PC-9 (cell line): ENCODE measurements at places on chromosomes 5 and 9. TPM values are rescaled to one million over a fixed set of nuclear protein-coding genes. Genes with fewer than 3 reads are reported as not detected.

Gene PLAC8L1
- not detected in 2 replicates for total RNA-seq

Gene MRRF
- total RNA-seq, result 69.0 and 79.5 TPM in 2 replicates

Gene MEGF9
- 30.3 and 35.7 TPM in 2 replicates for total RNA-seq

Gene PCDHA4
- not detected in 2 replicates for total RNA-seq

Gene SPINK6
- total RNA-seq, result not detected in 2 replicates

DNA sequence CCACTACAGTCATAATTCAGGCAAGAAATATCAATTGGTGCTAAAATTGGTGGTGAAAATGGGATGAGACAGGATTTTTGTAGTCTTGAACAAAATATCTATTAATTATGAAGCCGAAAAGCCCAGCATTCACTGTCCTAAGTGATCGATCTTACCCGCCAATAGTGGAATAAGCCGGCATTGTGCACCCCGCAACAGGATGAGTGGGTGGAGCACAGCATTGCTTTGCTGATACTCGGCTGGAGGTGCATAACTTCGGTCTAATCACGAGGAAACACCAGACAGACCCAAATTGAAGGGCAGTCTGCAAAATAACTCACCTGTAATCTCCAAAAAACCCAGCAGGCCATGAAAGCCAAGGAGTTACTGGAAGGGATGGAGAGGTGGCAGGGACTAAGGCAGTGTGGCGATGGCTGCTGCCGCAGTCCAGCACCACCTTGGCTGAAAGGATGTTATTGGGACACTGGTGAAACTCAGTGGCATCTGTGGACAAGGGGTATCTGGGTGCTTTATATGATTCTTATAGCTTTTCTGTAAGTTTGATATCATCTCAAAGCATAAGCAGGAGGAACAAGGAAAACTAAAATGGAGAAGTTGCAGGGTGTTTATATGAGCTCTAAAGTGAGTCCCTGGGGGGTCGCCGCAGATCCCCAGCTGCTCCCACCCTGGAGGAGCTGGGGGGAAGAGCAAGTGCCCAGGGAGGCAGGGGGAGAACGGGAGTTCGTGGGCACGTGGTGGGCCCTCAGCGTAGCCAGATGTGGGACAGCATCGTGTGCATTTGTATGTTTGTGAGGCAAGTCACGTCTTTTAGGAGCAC, 45.2 kb downstream of the AHRR start:
- no peak for DNase-seq
- no peaks in the 10 kb centered on the region for H3K36me3 ChIP-seq
- H3K27ac ChIP-seq, result no peak overlapping the region
- no peak overlapping the region for H3K4me3 ChIP-seq
- H3K4me1 ChIP-seq, result no peaks in the 10 kb centered on the region

- no peak for DNase-seq
- no peak overlapping the region for H3K27ac ChIP-seq
- H3K4me3 ChIP-seq, result no peak overlapping the region
- no peaks in the 10 kb centered on the region for H3K4me1 ChIP-seq
- H3K27me3 ChIP-seq, result no peaks in the 10 kb centered on the region
Observed at GRCh38 chr9:3467593-3468219, 58.1 kb downstream of the RFX3 start.

- H3K4me1 ChIP-seq, result peaks cover 28% of the 10 kb centered on the region
- no peaks in the 10 kb centered on the region for H3K36me3 ChIP-seq
- peak; percentile 36 for DNase-seq
- no peaks in the 10 kb centered on the region for H3K27me3 ChIP-seq
- peak overlapping the region; percentile 57; the same call in 1 of the 2 replicates for H3K27ac ChIP-seq
- H3K4me3 ChIP-seq, result no peak overlapping the region
Observed at GRCh38 chr5:96324708-96325107, 108.3 kb downstream of the PCSK1 start.

GRCh38 chr5:19044311-19044710, 943.7 kb downstream of the CDH18 start:
- no peaks in the 10 kb centered on the region for H3K4me1 ChIP-seq
- no peak overlapping the region for H3K27ac ChIP-seq
- no peaks in the 10 kb centered on the region for H3K36me3 ChIP-seq
- H3K27me3 ChIP-seq, result no peaks in the 10 kb centered on the region
- H3K4me3 ChIP-seq, result no peak overlapping the region

DNA sequence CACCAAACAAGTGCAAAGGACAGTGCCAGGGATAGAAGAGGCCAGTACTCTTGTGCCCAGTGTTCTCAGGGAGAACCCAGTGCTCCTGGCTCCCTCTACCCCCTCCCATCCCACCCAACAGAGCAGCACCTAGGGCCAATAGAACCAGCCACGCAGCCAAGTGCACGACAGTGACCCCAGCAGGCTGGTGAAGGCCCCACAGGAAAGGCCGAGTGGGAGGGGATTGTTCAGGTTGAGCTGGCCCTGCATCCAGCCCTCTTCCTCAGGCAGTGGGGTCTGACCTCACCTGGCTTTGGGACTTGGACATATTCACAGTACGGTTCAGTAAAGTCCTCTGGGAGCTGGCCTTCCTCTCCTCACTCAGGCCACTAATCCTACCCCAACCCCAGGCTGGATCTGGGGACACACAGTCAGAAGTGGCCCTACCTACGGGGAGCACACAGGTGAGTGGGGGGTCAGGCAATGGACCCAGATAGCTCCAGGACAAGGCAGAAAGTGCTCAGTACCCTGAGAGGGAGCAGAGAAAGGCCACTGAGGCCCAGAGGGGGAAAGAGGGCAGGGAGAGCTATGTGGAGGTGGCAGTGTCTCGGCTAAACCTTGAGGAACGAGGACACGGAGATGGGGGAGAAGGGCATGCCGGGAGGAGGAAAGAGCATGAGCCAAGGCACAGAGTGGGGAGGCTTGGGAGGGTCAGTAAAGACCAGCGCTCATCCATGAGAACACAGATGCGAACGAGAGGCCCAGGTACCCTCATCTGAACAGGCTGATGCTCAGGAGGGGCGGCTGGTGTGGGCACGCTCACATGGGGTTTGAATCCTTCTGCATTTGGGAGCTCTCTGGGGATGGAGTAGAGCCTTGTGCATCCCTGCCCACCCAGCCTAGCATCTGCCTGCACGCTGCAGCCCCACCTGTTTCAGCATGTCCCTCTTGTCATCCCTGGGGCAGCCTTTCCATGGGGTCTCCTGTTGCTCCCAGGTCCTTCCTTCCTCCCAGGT, 25.6 kb downstream of the POLR1E start:
- DNase-seq, result no peak
- H3K4me1 ChIP-seq, result no peaks in the 10 kb centered on the region
- no peaks in the 10 kb centered on the region for H3K36me3 ChIP-seq
- no peak overlapping the region for H3K27ac ChIP-seq
- no peak overlapping the region for H3K4me3 ChIP-seq

- no peak overlapping the region for H3K4me3 ChIP-seq
- no peak for DNase-seq
- H3K27me3 ChIP-seq, result no peaks in the 10 kb centered on the region
- H3K4me1 ChIP-seq, result no peaks in the 10 kb centered on the region
- H3K36me3 ChIP-seq, result no peaks in the 10 kb centered on the region
Observed at GRCh38 chr5:120151825-120152224, 312.3 kb upstream of the PRR16 start.

GRCh38 chr5:160516696-160517530, 95.3 kb downstream of the PTTG1 start:
- no peaks in the 10 kb centered on the region for H3K36me3 ChIP-seq
- no peak overlapping the region for H3K27ac ChIP-seq
- no peak for DNase-seq
- peaks cover 46% of the 10 kb centered on the region for H3K27me3 ChIP-seq
- no peaks in the 10 kb centered on the region for H3K4me1 ChIP-seq

DNA sequence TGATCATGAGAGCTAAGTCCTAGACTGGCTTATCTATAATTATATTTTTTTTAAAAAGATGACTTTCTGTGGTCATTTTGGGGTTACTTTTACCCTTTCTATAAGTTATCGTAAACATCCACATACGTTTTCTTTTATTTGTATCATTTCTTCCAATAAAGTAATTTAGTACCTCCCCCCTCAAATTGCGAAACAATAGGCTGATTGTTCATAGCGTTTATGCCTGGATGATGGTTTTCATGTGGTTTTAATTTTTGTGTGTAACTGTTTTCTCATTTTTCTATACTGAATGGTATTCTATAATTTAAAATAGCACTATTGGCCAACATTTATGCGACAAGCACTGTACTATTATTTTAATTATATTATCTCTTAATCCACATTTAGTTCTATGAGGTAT, 44.5 kb downstream of the SMC5 start:
- H3K4me1 ChIP-seq, result no peaks in the 10 kb centered on the region
- H3K27me3 ChIP-seq, result no peaks in the 10 kb centered on the region
- no peak overlapping the region for H3K4me3 ChIP-seq

- H3K36me3 ChIP-seq, result no peaks in the 10 kb centered on the region
- peak overlapping the region; percentile 33; the same call in 1 of the 2 replicates for H3K27ac ChIP-seq
- H3K4me3 ChIP-seq, result no peak overlapping the region
- DNase-seq, result peak; percentile 35
Observed at GRCh38 chr5:157665467-157666070, 5.8 kb upstream of the C5orf52 start.

DNA sequence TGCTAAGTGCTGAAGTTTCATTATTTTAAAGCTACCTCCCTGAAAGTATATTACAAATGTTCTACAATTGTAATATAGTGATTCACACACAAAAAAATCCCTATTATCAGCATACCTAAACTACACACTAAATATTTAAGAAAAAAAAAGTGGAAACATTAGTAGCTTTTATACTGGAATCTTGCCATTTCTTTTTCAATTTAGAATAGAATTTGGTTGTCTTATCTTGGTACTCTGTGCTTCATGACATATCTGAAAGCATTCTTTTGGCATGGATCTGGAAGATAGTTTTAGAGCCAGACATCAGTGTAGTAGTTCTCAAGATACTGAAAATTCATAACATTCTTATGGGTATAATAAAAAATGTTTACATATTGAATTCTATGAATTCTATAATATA, 35.0 kb downstream of the SLC1A3 start:
- DNase-seq, result no peak
- peaks cover 31% of the 10 kb centered on the region for H3K36me3 ChIP-seq
- H3K27ac ChIP-seq, result peak overlapping the region; percentile 30
- no peaks in the 10 kb centered on the region for H3K4me1 ChIP-seq

DNA sequence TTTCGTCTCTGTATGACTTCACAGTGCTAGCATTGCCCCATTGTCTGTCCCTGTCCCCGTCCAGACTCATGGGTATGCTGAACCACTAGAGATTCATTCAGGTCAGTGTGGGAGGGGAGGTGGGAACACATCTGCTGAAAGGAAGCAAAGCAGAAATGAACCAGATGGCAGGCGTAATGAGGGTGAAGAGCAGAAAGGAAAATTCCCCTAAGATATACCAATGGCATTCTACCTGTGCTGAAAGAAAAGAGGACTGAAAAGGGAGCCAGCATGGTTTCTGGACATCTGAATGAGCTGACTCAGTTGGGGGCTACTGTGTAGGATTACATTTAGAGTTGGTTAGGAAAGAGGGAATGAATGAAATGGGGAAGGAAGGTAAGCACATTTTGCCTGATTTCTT, 678.7 kb downstream of the MAT2B start:
- no peaks in the 10 kb centered on the region for H3K27me3 ChIP-seq
- no peak for DNase-seq
- no peaks in the 10 kb centered on the region for H3K4me1 ChIP-seq
- no peak overlapping the region for H3K4me3 ChIP-seq

- no peak overlapping the region for H3K27ac ChIP-seq
- no peaks in the 10 kb centered on the region for H3K27me3 ChIP-seq
- H3K4me3 ChIP-seq, result no peak overlapping the region
- no peaks in the 10 kb centered on the region for H3K36me3 ChIP-seq
- peak; percentile 60 for DNase-seq
Observed at GRCh38 chr9:130368631-130369103, 76.1 kb upstream of the ASS1 start.

DNA sequence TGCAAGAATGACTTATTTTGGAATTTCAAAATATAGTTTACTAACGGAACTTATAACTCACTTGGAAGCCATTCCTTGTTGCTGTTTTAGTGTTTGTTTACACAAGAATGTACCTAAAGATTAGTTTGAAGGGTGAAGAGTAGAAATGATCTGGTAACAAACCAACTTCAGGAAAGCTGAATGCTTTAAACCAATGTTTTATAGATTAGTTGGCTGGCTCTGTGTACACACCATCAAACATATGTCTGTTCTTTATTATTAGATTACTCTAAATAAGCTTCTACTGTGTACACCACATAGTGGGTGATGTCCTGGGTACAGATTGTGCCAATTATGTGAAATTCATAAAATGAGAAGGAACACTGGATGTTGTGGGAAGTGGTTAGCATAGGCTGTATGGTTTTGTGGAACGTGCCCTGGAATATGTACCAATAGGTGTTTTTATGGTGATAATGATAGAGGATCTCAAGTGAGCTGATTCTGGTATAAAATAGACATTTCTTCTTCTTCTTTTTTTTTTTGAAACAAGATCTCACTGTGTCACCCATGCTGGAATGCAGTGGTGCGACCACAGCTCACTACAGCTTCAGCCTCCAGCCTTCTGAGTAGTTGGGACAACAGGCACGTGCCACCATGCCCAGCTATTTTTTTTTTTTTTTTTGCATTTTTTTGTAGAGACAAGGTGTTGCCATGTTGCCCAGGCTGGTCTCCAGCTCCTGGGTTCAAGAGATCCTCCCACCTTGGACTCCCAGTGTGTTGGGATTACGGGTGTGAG, 109.3 kb upstream of the DHFR start:
- DNase-seq, result no peak
- no peak overlapping the region; the same call in 1 of the 2 replicates for H3K4me3 ChIP-seq
- 0 out of 2 replicates have a peak overlapping the region, but pooled peaks have one; percentile 11 for H3K27ac ChIP-seq
- H3K4me1 ChIP-seq, result peaks cover 4% of the 10 kb centered on the region; the same call in 1 of the 2 replicates

DNA sequence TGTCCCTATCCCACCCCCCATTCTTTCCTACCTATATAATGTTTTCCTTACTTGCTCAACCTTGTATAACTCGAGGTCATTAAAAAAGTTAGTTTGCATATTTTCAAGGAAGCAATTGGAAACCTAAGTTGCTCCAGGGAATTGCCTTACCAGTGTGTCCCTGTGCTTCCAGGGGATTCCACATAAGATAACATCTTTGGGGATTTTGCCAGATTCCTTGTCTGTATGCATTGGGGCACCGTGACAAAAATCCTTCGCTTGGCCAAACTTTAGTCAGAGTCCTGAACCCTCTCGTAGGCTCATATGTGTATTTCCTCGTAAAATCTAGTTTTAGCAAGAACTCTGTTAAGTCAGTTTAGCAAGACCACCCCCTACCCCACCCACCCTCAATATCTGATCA, 14.7 kb upstream of the OSMR start:
- no peaks in the 10 kb centered on the region for H3K27me3 ChIP-seq
- no peak overlapping the region for H3K4me3 ChIP-seq
- peaks cover 18% of the 10 kb centered on the region for H3K4me1 ChIP-seq
- peaks cover 29% of the 10 kb centered on the region for H3K36me3 ChIP-seq
